Stimulated activated CD4-positive, alpha-beta T cell treated with anti-CD3 and anti-CD28 coated beads, TNF-alpha, amount 100 ng/mL, for 1 hour (primary cell): ENCODE measurements at places on chromosomes 6 and 20.

GRCh38 chr6:148967011-148967520 is 220.2 kb downstream of the UST start:
- DNase-seq, result no peak

GRCh38 chr20:50267041-50267865 is 76.6 kb downstream of the CEBPB start:
- DNase-seq, result no peak

DNA sequence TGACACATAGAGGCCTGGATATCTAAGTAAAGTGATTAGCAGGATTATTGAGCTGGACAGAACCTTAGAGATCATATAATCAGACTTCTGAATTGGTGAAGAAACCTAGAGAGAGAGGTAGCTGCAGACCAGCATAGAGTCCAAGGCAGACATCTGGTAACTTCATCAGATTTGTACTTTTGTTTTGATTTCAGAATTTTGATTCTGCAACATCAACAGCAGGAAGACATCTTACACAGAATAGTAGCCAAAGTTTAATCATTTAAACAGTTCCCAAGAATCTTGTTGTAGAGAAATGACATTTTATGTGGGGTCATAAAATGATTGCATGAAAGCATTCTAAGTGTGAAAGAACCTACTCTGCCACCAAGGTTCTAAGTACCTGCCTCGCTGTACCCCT is 39.4 kb downstream of the RPRD1B start:
- no peak for DNase-seq

DNA sequence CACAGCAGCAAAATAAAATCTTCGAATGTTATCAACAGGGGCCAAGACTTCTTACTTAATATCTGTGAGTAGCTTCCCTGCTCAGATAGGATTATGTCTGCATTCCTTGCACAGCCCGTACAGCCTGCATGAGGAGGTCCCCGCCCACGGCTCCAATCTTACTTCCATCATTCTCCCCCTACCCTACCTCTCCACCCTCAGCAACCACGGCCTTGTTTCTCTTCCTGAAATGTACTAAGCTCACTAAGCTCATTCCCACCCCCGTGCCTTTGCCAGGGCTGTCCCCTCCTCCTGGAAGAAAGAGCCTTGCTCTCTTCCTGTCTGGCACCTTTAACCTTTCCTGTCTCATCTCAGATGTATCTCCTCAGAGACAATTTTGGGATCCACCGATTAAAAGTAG is 120.4 kb downstream of the BCAS1 start:
- DNase-seq, result no peak

- no peak for DNase-seq
Measured at GRCh38 chr20:60249436-60249835, 291.2 kb downstream of the CDH26 start.

GRCh38 chr20:57671072-57671391 is 38.8 kb downstream of the PMEPA1 start:
- DNase-seq, result no peak

DNA sequence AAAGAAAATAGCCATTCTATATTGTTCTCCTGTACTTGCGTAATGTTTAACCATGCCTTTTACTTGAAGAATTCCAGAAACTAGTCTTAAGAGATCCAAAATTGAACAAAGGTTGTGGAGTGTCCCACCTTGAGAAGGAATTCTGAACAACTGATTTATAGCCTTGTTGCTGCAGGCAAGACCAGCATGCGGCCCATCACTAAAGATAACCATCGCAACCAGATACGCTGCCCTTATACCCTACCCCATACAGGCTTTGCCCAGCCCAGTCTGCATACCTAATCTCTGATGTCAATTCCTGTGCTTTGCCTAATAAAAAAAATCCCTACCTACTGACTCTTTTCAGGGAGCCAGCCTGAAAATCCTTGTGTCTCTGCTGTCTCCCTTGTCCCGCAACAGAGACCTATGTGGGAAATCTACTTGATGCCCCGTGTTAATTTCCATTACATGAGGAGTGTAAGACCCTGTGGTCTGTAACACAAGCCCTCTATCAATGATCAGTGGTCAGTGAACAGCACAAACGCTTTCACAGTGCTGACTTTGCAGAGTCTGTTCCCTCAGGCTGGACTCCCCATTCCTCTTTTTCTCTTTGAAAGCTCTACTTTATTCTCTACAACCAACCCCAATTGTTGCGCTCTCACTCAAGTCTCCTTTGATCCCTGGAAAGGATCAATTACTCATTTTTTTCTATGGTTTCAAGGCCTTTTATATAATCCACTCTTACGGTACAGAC is 125.7 kb upstream of the BTBD3 start:
- DNase-seq, result no peak

GRCh38 chr20:46357030-46357514 is 48.8 kb upstream of the CDH22 start:
- no peak for DNase-seq

- DNase-seq, result no peak
Measured at GRCh38 chr6:10886691-10887502, at the start of gene SYCP2L. Gene SYCP2L (plus strand): TSS chr6:10887052. CDS start chr6:10887127, 75 bp downstream.

GRCh38 chr6:56244089-56244488 is 3.3 kb downstream of the COL21A1 start:
- no peak for DNase-seq
